Nephron progenitor cell (in vitro differentiated cells): ENCODE measurements at places on chromosomes 3 and 15.

- no peak overlapping the region for H3K4me3 ChIP-seq
- DNase-seq: no peak
- no peak overlapping the region for H3K27ac ChIP-seq
- H3K27me3 ChIP-seq: peaks cover 2% of the 10 kb centered on the region
- peaks cover 16% of the 10 kb centered on the region for H3K4me1 ChIP-seq
Observed at GRCh38 chr3:14201940-14202684, 23.5 kb downstream of the LSM3 start.

GRCh38 chr15:73395671-73396070, 26.9 kb upstream of the HCN4 start:
- no peak overlapping the region for H3K4me3 ChIP-seq
- DNase-seq: no peak
- no peak overlapping the region for H3K27ac ChIP-seq
- H3K36me3 ChIP-seq: no peaks in the 10 kb centered on the region
- peaks cover 17% of the 10 kb centered on the region for H3K4me1 ChIP-seq
- H3K27me3 ChIP-seq: peaks cover 25% of the 10 kb centered on the region

- peaks cover 79% of the 10 kb centered on the region for H3K27me3 ChIP-seq
- H3K36me3 ChIP-seq: no peaks in the 10 kb centered on the region
- H3K4me1 ChIP-seq: no peaks in the 10 kb centered on the region
- H3K4me3 ChIP-seq: no peak overlapping the region
Observed at GRCh38 chr3:122189357-122189756, 5.9 kb downstream of the CASR start.

DNA sequence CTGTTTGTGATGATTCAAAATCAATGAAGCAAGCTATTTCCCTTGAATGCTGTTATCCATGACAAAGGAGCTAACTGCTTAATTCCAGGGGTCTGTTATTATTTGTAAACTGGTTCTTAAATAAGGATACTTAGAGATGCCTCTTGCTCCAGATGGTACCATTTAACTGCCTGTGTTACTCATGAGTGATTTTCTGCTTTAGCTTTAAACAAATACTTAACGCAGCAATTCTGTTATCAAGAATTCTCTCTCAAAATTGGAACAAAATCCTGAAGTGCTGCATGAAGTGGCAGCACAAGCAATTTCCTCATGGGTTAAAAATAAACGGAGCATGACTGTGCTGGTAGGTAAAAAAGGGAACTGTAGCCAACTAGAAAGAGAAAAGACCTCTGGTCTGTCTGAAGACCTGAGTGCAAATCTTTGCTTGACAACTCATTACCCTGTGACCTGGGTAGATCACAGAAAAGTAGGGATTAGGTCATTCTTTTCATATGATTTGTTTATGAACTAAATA, 62.5 kb upstream of the GBE1 start:
- H3K27ac ChIP-seq: peak overlapping the region; percentile 61
- no peak for DNase-seq
- H3K36me3 ChIP-seq: no peaks in the 10 kb centered on the region
- peaks cover 9% of the 10 kb centered on the region for H3K4me1 ChIP-seq

DNA sequence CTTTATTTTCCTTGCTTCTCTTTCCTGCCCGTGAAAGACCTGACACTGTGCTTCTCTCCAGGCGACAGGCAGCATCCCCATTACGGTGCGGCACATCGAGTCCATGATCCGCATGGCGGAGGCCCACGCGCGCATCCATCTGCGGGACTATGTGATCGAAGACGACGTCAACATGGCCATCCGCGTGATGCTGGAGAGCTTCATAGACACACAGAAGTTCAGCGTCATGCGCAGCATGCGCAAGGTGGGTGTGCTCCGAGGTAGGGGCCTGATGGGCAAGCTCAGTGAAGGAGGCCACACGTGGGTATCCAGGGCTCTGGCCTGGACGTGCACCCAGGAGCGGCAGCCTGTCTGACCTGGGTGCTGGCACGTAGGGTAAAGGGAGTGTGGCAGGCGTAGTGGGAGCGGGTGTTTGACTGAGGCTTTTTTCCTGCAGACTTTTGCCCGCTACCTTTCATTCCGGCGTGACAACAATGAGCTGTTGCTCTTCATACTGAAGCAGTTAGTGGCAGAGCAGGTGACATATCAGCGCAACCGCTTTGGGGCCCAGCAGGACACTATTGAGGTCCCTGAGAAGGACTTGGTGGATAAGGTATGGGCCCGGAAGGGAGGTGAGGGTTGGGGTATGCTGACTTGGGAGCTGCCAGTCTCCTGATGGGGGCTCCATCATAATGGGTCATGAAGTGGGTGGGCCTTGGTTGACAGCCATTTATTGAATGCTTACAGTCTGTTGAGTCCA, 8.2 kb upstream of the PODXL2 start:
- no peaks in the 10 kb centered on the region for H3K4me1 ChIP-seq
- no peak overlapping the region for H3K4me3 ChIP-seq
- H3K36me3 ChIP-seq: peaks cover 63% of the 10 kb centered on the region
- H3K27me3 ChIP-seq: peaks cover 6% of the 10 kb centered on the region

GRCh38 chr15:52207191-52207590, 16.0 kb upstream of the GNB5 start:
- no peak overlapping the region for H3K4me3 ChIP-seq
- peaks cover 6% of the 10 kb centered on the region for H3K4me1 ChIP-seq
- no peaks in the 10 kb centered on the region for H3K27me3 ChIP-seq
- no peak for DNase-seq
- H3K27ac ChIP-seq: no peak overlapping the region

GRCh38 chr3:152122851-152123250, 145.9 kb upstream of the MBNL1 start:
- no peak overlapping the region for H3K4me3 ChIP-seq
- no peak for DNase-seq
- H3K27ac ChIP-seq: no peak overlapping the region
- no peaks in the 10 kb centered on the region for H3K36me3 ChIP-seq
- peaks cover 4% of the 10 kb centered on the region for H3K4me1 ChIP-seq

- peaks cover 8% of the 10 kb centered on the region for H3K4me1 ChIP-seq
- H3K36me3 ChIP-seq: peaks cover 32% of the 10 kb centered on the region
- H3K4me3 ChIP-seq: no peak overlapping the region
- no peaks in the 10 kb centered on the region for H3K27me3 ChIP-seq
- DNase-seq: no peak
- H3K27ac ChIP-seq: no peak overlapping the region
Observed at GRCh38 chr15:71756599-71757352, 53.6 kb upstream of the NR2E3 start.

GRCh38 chr15:59918994-59919951, 84.8 kb upstream of the FOXB1 start:
- H3K4me1 ChIP-seq: peaks cover 26% of the 10 kb centered on the region

DNA sequence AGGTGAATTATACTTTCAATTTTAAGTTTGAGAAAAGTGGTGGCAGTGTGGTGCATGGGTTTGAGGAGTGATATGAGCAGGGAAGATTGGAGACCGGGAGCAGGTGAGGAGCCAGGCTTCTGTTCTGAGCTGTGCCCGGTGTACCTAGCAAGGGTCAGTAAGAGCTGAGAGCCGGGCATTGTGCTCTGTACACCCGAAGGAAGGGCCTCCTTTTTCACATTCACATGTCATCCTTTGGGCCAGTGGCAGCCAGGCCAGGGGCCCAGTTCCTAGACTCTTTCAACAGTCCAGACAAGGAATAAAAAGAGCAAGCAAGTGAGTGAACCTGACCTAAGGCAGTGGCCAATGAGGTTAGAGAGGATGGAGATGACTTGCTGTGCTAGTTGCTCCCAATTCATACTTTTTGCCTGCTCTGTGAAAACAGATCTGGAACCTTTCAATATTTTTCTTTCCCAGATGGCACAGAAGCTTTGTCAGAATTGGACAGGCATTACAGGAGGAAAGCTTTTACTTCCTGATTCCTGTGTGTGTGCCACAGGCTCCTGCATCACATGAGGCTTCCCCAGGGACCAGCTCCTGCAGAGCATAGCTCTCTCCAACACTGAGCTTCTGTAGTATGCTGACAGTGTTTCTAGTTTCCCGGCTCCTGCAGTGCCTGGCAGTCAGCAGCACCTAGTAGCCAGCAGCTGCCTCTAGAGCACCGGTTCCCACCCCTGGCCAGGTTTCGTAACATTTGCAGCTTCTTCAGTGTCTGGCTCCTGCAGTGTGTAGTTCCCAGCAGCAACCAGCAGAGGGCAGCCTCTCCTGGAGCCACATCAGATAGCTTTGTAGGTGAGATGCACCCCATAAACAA, 5.3 kb upstream of the TRA2B start:
- no peak overlapping the region for H3K27ac ChIP-seq
- no peak overlapping the region for H3K4me3 ChIP-seq
- H3K27me3 ChIP-seq: peaks cover 17% of the 10 kb centered on the region
- peak; percentile 85 for DNase-seq
- peaks cover 9% of the 10 kb centered on the region for H3K36me3 ChIP-seq

GRCh38 chr3:78338405-78338804, 1298.5 kb downstream of the ROBO2 start:
- no peaks in the 10 kb centered on the region for H3K36me3 ChIP-seq
- H3K27me3 ChIP-seq: peaks cover 3% of the 10 kb centered on the region
- no peak for DNase-seq

DNA sequence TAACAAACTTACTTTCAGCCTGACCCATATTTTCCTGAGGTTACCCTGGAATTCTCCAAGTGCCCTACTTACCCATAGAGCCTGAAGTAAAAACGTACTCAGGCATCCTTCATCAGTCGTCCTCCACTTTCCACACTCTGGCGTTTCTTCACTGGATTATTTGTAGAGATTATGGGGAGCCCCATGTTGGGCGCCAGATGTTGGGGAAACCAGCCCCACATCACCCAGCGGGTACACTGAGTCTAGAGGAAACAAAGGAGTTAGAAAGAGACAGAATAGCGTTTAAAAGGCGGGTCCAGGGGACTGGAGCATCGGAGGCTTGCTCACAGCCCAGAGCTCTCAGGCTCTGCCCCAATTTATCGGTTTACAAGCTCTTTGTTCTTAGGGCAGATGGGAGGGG, 9.7 kb upstream of the SLC28A2 start:
- H3K27me3 ChIP-seq: peaks cover 4% of the 10 kb centered on the region
- DNase-seq: peak; percentile 16

DNA sequence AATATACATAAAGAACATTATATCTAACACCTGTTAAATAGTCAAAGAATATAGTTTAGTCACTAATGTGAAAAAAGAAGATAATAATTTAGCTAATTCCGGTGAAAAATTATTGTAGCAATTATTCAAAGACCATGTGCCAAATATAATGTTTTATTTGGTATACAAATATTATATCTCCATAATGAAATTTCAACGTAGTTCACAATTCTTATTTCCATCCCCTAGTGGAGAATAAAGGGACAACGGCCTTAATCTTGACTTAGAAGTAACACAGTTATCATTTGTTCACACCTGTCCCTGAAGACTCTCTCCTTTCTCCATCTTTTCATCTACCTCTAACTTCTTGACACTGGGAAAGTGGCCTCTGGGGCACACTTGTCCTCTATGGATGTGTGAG, 213.4 kb downstream of the ERC2 start:
- no peak overlapping the region for H3K4me3 ChIP-seq
- H3K36me3 ChIP-seq: no peaks in the 10 kb centered on the region
- peaks cover 26% of the 10 kb centered on the region for H3K4me1 ChIP-seq
- peaks cover 4% of the 10 kb centered on the region for H3K27me3 ChIP-seq
- no peak overlapping the region for H3K27ac ChIP-seq

GRCh38 chr15:85494048-85494777, 113.8 kb downstream of the AKAP13 start:
- H3K4me3 ChIP-seq: peak overlapping the region; percentile 40
- H3K27ac ChIP-seq: peak overlapping the region; percentile 83
- H3K27me3 ChIP-seq: no peaks in the 10 kb centered on the region
- H3K36me3 ChIP-seq: peaks cover 17% of the 10 kb centered on the region
- H3K4me1 ChIP-seq: peaks cover 85% of the 10 kb centered on the region

DNA sequence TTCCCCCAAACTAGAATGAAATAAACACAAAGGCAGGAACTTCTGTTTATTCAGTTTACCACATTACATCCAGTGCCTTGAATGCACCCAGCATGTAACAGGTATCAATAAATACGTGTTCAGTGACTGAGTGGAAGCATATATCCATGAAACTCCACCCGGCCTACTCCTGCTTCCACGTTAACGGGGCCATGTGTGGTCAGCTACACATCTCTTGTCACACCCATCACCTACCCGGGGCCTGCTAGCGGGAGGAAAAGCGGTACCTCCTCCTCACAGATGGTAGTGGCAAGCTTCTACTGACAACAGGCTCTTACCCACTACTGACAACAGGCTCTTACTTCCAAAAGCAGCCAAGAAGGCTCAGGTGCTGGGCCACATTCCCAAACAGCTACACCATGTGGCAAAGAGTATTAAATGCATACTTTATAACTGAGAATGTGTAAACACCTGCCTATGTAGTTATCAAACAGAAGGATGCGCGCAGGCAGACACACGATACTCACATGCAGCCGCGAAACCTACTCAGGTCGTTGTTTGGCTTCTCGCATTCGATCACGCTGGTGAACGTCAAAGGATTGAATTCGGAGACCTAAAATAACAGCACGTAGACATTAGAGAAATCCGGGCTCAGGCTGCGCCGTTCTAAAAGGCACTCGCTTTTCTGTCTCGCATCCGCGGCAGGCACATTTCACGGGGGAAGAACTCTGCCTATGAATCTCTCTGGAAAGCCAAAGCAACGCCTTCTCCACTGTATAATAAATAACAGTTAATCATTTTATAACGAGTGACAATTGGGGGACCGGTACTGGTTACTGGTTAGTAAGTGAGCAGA, 127.4 kb downstream of the ATP10A start:
- H3K4me3 ChIP-seq: no peak overlapping the region
- peaks cover 3% of the 10 kb centered on the region for H3K27me3 ChIP-seq
- no peaks in the 10 kb centered on the region for H3K36me3 ChIP-seq
- no peak for DNase-seq

GRCh38 chr3:127368186-127369032, 80.6 kb upstream of the PRR20G start:
- H3K4me3 ChIP-seq: no peak overlapping the region
- peaks cover 19% of the 10 kb centered on the region for H3K4me1 ChIP-seq
- no peak overlapping the region for H3K27ac ChIP-seq
- H3K27me3 ChIP-seq: peaks cover 50% of the 10 kb centered on the region
